ENCODE measurements at places on chromosomes 3 and 15.

- DNase-seq: peak; percentile 58
Observed at GRCh38 chr3:36212251-36212650, 168.1 kb upstream of the STAC start.

- DNase-seq: no peak
Observed at GRCh38 chr3:136146981-136147729, 49.0 kb downstream of the MSL2 start.

GRCh38 chr15:27928386-27928785, 170.7 kb downstream of the OCA2 start:
- DNase-seq: peak; percentile 10

- DNase-seq: peak; percentile 16
Observed at GRCh38 chr15:42059661-42060476, 34.5 kb downstream of the PLA2G4D start.

GRCh38 chr3:18937574-18937973, 210.7 kb upstream of the KCNH8 start:
- no peak for DNase-seq

- no peak for DNase-seq
Observed at GRCh38 chr3:187025656-187026316, 95.5 kb downstream of the ST6GAL1 start.

DNA sequence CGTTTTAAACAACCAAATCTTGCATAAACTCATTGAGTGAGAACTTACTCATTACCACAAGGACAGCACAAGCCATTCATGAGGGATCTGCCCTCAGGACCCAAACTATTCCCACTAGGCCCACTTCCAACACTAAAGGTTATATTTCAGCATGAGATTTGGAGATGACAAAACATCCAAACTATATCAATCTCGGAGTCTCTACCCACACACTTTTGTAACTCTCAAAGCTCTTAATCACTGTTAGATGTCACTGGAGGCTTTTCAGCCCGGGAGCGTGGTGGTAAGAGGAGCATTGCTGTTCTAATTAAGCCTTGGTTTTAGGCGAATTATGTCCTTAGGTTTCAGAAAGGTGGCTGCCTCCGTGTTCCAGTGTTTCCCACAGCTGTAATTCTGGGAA, 86.3 kb downstream of the CNTN6 start:
- no peak for DNase-seq

DNA sequence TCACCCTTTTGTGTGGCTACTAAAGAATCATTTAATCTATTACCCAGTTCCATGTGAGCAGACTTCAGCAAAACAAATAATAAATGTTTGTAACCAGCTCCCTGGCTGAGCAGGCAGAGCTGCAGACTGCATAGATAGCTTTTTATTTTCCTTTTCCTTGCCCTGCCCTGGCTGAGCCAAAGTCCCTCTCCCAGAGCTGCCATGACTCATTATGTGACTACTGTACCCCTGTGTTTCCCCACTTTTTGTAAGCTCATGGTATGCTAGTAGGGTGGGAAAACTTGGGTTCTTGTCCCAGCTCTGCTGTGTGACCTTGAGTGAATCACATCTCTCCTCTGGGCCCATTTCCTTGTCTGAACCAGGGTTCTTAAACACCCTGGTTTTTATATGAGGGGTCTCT, 127.5 kb downstream of the CLSTN2 start:
- DNase-seq: no peak

DNA sequence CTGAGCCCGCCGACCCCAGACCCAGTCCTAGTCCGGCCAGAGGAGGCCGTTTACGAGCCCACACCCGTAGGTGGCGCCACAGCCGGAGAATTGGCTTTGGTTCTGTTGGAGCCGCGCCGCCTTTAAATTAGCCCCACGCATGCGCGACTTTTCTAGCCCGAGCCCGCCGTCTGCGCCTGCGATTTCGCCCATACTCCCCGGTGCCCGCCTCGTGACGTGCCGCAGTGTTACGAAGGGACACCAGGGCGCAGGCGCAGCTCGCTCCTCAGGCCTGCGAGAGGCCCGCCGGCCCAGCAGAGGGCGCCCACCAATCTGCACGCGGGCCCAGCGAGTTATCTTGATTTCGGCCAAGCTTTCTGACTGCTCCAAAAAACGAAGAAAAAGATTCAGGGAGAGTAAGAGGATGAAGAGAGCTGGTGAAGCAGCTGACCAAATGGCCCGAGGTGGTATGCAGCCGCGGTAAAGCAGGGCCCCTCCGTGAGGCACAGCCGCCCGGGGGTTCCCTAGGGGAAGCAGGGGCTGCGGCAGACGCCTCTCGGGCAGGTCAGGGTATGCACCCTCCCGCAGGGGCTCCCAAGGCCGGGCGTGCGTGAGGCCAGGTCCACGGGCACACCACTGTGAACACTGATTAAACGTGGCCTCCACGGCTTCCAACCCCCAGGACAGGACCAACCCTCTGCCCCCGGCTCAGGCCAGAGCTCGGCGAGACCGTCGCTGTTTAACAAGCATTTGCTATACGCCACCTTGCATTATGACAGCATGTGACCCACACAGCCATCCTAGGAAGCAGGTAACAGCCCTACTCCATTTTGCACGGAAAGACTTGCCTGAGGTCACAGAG, 32.8 kb downstream of the RPN1 start:
- peak; percentile 96 for DNase-seq

DNA sequence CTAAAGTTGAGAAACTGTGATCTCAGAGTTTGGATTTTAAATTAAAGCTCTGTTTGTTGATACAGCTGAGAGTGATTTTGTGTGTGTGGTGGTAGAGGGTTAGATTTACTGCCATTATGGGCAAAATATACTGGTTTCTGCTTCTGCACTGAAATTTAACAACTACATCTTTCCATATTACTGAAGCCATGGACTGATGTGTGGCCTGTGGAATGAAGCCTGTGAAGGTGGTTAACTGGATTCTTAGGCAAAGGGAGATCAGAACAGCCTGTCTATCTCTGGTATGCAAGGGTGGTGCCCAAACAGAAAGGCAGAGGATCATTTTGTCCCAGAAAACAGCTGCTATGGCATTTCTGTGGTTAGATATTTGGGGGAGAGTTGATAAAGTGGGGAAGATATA, 297.3 kb upstream of the THBS1 start:
- DNase-seq: peak; percentile 40

DNA sequence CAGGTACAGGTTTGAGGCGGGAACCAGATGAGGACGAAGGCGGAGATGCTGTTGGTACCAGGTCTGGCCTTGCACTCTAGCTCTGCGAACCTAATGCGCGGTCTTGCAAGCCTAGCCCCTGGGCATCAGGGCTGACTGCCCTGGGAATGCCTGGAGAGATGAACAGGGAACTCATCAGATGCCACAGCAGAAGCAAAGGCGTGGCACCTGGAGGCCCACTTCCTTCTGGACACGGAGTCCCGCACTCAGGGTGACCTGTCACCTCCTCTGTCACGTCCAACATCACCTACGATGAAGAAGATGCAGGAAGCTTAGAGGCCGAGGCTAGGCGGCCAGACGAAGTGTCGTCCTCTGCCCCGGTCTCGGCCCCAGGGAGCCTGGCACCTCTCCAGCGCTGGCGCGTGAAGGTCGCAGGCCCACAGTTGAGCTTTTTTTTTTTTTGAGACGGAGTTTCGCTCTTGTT, 9.4 kb downstream of the RPLP1 start:
- DNase-seq: no peak

- no peak for DNase-seq
Observed at GRCh38 chr3:24133942-24134341, 188.9 kb downstream of the NR1D2 start.

GRCh38 chr3:143165211-143165610, 45.6 kb downstream of the CHST2 start:
- DNase-seq: no peak

GRCh38 chr3:63963496-63963895, 51.3 kb upstream of the SCAANT1 start:
- no peak for DNase-seq

- DNase-seq: no peak
Observed at GRCh38 chr3:58189691-58190090, 21.1 kb downstream of the DNASE1L3 start.

DNA sequence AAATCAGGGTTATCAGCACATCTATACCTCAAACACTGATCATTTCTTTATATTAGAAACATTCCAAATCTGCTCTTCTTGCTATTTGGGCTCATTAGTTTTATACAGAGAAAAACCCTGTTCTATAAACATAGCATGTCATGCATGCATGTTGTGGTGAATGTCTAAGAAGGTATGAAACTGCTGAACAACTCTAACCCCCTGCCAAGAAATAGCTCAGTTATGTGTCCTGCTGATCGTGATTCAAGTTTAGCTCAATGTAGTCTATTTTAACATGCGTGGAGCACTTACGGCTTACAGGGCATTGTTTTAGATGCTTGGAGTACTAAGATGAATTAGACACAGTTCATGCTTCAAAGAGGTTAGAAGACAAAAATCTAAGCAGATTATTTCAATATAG, 35.8 kb downstream of the MYH15 start:
- DNase-seq: peak; percentile 18

- no peak for DNase-seq
Observed at GRCh38 chr3:69934398-69934797, 65.1 kb upstream of the SAMMSON start.

DNA sequence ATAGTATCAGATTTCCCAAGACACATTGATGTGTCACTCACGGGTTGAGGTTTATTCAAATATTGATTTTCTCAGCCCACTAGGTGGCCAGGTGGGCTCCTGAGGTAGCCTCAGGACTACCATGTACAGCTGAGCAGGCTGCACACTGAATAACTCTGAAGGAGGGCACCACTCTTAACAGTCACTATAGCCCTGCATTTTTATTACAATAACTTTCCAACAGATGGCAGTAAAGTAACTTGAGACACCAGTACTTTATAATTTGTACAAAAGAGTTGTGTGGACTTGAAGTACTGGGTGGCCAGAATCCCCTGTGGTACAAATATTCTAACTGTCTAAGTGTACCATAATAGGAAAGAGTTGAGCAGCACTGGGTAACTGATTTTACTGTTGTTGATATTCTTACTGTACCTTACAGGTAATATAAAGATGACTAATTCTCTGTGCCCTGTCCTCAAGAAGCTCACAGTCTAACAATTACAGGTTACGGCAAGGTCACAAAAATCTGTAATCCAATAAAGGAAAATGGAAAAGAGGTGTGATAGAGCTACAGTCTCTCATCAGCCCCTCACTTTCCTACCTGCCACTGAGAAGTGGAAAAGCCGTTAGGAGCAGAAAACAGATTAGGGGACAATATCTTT, 76.0 kb downstream of the ETFA start:
- DNase-seq: peak; percentile 60

GRCh38 chr3:23590424-23591273, 215.1 kb upstream of the UBE2E1 start:
- DNase-seq: no peak

DNA sequence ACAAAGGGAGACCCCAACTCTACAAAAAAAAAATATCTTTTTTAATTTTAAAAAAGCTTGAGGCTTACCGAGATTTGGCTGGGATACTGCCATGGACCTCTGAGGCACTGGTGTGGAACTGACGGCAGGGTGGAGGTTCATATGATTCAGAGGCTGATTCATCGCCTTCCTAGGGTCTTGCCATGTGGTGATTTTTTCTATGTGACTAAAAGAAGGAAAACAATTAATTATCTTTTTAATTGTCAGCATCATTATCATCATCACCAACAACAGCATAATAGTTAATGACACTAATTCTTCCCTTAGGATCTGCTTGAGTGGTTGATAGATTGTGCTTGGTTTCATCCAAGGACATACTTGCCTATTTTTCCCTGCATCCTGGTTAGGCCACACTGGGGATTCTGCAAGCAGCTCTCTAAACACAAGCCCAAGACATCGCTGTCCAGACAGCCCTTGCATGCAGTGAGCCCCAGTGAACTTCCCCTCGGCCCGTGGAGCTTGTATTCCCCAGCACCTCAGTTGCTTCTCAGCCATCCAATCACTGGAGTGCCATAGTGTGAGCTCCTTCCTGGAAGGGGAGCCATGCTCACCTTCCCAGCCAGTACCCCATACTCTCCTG, 84.9 kb downstream of the WWTR1 start:
- peak; percentile 83 for DNase-seq

DNA sequence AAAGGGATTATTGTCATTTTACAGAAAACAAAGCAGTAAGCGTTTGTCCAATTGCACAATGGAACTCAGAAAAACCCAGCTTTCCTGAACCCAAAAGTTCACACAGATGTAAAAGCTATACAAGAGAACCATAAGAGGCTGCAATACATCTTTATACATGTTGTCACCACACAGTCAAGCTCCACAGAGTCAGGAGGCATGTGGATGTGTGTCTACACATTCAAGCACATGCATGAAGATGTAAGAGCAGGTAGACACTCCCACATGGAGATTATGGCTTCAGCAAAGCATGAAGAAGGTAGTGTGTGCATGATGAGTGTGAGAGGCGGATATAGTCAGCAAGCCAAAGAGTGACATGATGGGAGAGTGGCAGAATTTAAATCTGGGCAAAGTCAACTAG, 124.7 kb upstream of the THBS1 start:
- DNase-seq: no peak

DNA sequence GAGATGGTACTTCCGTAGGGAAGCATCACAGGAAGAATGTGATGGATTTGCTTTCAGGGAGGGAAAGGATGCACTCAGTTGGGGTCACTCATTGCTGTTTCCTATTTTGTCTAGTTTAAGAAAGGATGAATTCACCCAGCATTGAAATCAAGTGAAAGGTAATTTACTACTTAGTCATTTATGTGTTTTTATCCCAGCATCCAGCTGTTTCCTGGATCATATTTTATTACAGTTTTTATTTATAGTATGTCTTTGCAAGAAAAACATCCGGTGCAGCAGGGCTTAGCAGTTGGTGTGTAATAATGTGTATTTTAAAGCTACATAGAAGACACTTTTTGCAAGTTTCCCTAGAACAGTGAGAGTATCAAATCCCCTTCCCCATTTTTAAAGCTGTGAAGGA, 37.4 kb upstream of the GOLGA8B start:
- DNase-seq: no peak

DNA sequence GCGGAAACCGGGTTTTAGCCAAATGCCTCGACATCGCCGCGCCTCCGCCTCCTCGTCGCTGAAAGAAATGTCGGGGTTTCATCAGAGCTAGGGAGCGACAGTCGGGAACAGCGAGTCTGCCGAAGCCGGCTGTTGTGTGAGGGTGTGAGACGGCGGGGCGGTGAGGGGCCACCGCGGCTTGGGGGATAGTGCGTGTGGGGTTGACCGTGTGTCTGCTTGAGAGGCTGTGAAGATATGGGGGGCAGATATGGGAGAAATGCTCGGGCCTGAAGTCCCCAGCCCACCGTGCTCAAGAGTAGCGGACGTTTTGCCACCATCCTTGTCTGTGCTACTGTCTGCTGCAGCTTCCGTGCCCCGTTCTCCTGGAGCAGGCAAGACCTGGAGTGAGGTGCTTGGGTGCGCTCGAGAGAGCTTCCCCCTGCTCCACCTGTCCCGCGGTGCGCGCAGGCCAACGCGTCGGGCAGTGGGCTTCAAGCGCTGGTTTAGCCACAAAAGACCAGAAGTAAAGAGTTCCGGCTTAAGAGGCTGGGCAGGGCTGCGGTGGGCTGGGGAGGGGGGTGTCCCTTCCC, 716 bp upstream of the ISLR2 start:
- DNase-seq: no peak

All from fibroblast of lung (primary cell).